ENCODE measurements at places on chromosomes 4 and X.

DNA sequence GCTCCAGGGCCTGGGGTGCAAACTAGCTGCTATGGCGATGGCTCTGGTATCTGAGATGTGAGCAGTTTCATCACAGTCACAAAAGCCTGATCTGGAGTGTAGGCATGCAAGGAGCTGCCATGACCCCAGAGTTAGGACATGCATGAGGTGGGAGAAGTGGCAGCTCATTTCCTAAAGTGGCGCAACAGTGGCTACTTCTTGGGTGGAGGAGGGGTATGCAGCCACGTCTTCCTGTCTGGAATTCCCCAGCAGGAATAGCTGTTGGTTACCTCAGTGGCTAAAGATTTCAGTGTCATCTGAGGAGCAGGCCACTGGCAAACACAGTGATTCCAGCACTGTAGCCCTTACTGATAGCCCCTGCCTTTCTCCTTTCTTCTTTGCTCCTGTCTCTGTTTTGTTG lies 1382.5 kb downstream of the C4orf33 start:
- DNase-seq, result no peak

- no peak for DNase-seq
These were observed 47.8 kb downstream of the CASP6 start for GRCh38 chr4:109655396-109655795.

GRCh38 chr4:19786616-19787015 lies 465.1 kb upstream of the SLIT2 start:
- no peak for DNase-seq

DNA sequence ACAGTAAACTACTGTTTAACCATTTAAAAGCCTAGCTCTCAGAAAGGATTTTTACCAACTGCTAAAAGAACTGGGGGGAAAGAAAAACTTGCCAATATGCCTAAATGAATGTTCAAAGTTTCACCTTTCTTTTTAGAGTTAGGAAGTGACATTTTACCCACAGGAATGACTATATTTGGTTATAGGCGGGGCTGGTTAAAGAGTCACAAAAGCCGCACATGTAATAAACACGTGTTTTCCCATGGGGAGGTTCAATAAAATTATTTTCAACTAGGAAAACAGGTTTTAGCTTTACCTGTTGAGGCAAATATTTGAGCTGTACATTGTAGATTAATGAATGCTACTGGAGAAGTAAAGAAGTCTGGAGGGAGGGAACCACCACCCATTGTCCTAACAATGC lies 41.6 kb upstream of the UGDH start:
- no peak for DNase-seq

- DNase-seq, result no peak
These were observed 17.3 kb downstream of the LRPAP1 start for GRCh38 chr4:3514806-3515501.

DNA sequence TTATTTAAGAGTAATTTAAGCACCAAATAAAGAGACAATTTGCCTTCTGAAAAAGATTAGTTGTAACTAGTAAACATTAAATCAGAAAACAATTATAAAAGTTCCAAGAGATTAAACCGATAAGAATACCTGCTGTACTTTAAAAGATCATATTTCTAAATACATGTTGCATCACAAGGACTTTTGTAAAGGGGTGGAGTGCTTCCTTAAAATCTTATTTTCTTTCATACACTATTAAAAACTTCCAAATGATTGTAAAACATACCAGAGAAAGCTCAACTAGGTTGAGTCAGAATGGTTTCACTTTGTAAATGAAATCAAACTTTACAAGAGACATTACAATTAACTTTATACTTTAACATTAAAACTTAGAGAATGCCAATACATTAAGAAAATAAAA lies 41.8 kb downstream of the ACSL4 start:
- no peak for DNase-seq

DNA sequence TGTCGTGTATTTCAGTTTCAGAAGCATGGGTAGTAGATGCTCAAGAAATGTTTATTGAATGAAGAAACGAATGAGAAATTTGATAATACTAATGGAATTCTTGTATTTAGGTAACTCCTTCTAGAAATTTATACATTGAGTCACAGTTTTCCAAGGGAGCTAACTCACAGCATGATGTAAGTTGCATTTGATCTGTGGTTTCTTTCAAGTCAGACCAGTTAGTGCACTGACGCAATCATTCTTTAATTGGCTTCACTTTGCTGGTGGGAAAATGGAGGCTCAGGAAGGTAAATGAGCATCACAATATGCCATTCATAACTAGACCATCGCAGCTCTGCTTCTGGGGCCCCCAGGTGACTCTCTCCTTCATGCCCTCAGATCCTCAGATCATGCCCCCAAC lies 17.3 kb upstream of the CWH43 start:
- DNase-seq, result no peak

GRCh38 chr4:139761461-139761860 lies 95.8 kb downstream of the MGST2 start:
- no peak for DNase-seq

DNA sequence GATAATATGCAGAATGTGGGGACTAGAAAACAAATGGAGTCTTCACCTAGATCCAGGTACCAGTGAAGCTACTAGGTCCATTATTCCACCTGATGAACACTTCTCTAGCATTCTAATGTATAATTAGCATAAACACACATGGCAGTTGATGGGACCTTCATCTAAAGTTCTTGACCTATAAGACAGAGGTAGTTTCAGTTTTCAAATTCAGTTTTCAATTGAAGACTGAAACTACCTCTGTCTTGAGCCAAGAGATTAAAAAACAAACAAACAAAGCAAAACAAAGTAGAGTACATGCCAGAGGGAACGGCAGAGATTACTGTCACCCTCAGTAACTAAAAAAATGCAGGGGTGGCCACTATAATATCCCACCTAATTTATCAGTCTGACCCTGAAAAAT lies 199.9 kb upstream of the NEIL3 start:
- DNase-seq, result no peak

GRCh38 chr4:86380181-86380724 lies 20.4 kb upstream of the MAPK10 start:
- no peak for DNase-seq

DNA sequence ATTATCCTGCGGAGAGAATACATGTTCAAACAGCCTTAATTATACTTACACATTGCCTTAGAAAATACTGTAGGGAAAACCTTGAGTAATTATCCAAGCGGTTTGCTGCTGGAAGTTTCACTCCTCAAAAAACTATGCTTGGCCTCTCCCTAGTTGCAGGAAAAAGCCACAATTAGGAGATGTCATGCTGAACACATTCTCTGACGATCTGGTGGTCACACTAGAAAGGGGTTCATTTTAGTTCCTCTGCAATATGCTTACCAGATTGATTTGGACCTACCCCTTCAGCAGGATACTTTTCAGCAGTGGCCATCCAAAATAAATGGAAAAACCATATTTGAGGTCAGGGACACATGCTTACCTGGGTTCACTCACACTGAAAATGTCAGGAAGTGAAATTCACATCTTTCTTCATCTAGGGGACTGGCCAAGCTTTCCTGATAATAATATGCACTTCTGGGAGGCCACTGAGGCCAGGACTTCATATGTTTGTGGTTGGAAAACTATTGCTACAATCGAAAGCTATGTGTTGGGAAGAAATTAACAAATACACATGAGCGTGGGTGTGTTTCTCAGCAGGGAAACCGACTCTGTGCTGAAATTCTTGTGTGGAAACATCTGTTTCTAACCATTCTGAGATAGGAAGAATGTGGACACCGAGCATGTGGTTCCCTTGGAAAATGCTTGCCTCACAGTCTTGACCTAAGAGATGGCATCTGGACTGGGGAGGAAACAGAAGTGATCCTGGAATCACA lies 68.8 kb downstream of the ATXN3L start:
- no peak for DNase-seq

Data from right renal cortex interstitium (tissue), 3 donors.